ENCODE measurements at places on chromosomes 6 and 20.

DNA sequence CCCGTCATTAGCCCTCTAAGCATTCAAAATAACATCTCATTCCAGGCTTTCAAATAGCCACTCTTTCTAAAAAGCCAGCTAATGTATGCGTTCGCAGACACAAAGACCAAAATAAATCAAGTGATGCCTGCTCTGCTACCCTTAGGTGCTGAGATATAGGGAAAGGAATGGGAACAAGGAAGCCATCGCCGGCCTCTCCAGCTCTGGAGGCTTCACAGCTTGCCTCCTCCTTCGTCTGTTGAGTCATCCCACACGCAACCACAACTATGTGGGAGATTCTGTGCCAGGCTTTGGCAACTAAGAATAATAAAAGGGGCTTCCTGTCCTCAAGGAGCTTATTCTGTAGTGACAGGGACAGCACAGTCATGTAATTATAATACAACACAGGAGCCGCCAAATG is 27.3 kb upstream of the SLC22A23 start:
- DNase-seq: peak; percentile 20

DNA sequence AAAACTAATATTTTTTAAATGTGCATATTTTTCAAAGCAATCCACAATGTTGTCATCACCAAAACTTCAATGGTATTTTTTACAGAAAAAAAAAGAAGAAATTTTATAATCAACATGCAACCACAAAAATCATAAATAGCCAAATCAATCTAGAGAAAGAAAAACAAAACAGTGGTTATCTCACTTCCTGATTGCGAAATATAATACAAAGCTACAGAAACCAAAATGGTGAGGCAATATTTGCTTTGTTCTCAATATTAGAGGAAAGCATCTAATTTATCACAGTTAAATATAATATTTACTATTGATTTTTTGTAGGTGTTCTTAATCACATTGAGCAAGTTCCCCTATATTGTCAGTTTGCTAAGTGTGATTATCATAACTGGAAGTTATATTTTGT is 720.7 kb upstream of the ADGRB3 start:
- no peak for DNase-seq

GRCh38 chr6:28357036-28357435 is 7.3 kb downstream of the ZKSCAN3 start:
- no peak for DNase-seq

DNA sequence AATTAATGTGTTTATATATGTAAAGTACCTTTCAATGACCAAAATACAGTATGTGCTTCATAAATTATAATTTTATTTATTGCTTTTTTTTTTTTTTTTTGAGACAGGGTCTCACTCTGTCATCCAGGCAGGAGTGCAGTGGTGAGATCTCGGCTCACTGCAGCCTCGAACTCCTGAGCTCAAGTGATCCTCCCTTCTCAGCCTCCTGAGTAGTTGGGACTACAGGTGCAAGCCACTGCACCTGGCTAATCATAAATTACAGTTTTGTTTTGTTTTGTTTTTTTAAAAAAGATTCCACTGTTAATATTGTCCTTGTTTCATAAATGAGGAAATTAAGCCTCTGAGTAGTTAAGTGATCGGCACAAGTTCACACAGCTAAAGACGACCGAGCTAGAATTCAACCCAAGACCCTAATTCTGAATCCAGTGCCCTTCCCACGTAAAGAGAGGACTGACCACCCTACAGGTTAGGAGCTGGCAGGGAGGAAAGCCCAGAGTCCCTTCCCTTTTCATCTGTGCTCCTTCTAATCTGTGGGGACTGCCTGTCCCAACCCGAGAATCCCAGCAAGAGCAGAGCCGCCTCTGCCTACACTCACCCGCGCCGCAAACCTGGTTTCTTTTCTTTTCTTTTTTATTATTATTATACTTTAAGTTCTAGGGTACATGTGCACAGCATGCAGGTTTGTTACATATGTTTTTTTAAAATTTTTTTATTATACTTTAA is 8.5 kb upstream of the GDF5 start:
- no peak for DNase-seq

GRCh38 chr6:65055545-65055944 is 651.5 kb downstream of the EYS start:
- DNase-seq: no peak

- DNase-seq: peak; percentile 77
Measured at GRCh38 chr6:150813993-150814359, 51.5 kb upstream of the MTHFD1L start.

- no peak for DNase-seq
Measured at GRCh38 chr6:94645191-94645590, 932.1 kb upstream of the MANEA start.

GRCh38 chr20:25270829-25271251 is 23.0 kb downstream of the PYGB start:
- DNase-seq: no peak

GRCh38 chr20:284172-284571 is 6.4 kb downstream of the C20orf96 start:
- no peak for DNase-seq

GRCh38 chr6:166258854-166259276 is 49.3 kb downstream of the PRR18 start:
- no peak for DNase-seq

- DNase-seq: no peak
Measured at GRCh38 chr6:17012421-17013225, 89.2 kb upstream of the STMND1 start.

- DNase-seq: peak; percentile 46
Measured at GRCh38 chr6:82013561-82014530, 233.7 kb downstream of the IBTK start.

DNA sequence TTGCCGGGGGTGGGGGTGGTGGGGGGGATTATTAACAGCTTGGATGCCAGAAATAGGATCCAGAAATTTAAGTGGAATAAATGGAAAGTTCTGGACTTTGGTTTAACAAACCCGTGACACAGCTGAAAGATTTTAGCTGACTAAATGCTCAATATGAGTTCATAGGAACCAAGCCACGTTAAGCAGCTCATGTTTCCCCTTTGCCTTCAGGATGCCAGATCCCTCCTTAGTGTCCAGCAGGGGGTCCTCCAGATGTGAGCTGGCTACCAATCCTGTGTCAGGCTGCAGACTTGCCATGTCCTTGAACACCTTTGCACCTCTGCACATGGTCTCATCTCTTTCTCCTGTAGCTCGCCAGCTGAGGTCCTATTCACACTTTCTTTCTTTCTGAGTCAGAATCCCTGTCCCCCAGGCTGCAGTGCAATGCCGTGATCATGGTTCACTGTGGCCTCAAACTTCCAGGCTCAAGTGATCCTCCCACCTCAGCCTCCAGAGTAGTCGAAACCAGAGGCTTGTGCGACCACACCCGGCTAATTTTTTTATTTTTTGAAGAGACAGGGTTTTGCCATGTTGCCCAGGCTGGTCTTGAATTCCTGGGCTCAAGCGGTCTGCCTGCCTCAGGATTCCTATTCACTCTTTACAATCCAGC is 133.3 kb upstream of the ARMC2 start:
- no peak for DNase-seq

DNA sequence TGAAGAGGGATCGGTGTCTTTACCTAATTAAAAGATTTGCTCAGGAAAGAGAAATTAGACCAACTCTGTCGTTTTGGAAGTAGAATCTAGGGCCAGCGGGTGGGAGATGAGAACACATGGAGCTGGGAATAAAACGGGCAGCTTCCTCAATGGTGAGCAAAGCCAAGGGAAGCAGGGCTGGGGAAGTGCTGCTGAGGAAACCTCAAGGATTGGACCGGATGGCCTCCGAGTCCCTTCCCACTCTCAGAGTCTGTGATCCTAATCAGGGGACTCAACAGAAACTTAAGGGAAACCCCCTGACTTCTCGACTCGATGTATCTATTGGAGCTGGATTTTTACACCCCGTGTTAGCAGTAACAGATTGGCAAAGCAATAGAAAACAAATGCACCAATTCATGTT is 10.8 kb downstream of the GCNT2 start:
- no peak for DNase-seq

GRCh38 chr6:21332077-21332476 is 261.5 kb upstream of the SOX4 start:
- no peak for DNase-seq

GRCh38 chr6:150290429-150290828 is 78.4 kb upstream of the IYD start:
- peak; percentile 85 for DNase-seq

GRCh38 chr20:41587956-41588355 is 30.2 kb downstream of the CHD6 start:
- DNase-seq: peak; percentile 79

DNA sequence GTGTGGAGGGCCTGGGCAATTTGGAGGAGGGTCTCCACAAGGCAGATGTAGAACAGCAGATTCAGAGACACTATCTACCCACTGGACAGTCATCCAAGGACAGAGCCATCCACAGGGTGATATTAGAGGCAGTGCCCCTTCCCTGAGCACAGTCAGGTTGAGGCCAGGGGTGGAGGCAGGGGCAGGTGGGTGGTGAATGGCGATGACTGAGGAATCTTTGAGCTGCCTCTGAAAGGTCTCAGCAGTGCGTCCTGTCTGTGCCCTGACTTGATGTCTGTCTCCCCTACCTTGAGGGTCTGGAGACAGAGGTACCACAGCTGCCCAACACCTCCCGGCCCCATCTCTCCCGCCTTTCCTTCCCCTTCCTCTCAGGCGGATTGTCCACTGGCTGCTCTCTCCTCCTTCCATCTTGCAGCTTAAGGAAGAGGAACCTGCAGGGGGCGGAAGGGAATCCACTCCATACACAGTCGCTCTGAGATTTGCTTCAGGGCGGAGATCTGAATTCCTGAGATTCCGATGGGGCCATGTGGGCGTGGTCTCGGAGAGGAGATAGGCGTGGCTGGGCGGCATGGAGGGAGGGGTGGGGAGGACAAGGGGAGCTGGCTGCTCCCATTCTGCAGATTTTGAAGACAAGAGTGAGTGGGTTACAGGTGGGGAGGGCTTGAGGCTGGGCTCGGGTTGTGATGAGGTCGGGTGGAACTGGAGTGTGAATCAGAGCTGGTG is 1.7 kb downstream of the MUCL3 start:
- DNase-seq: peak; percentile 90

- DNase-seq: peak; percentile 87
Measured at GRCh38 chr6:46170357-46171289, at the start of gene ENPP5. Gene ENPP5 (minus strand): TSS chr6:46170980. CDS start chr6:46168262, 2,718 bp downstream.

- peak; percentile 88 for DNase-seq
Measured at GRCh38 chr6:54335871-54336270, 27.6 kb downstream of the TINAG start.

- DNase-seq: no peak
Measured at GRCh38 chr20:62235001-62235776, 3.1 kb upstream of the OSBPL2 start.

DNA sequence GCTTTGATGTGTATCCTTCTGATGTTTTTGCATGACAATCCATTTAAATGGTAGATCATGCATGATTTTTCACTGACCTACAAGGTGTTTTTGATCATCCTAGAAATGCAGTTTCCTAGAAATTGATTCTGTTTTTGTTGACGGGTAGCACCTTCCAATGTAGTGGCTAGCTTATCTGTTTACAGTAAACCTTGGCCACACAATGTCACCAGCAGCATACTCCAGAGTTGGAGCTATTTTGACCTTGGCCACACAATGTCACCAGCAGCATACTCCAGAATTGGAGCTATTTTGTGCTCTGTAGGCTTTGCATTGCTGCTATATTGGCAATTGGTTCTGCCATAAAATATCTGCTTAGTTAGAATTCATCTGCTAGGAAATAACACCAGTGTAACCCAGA is 74.6 kb upstream of the NAA20 start:
- no peak for DNase-seq

DNA sequence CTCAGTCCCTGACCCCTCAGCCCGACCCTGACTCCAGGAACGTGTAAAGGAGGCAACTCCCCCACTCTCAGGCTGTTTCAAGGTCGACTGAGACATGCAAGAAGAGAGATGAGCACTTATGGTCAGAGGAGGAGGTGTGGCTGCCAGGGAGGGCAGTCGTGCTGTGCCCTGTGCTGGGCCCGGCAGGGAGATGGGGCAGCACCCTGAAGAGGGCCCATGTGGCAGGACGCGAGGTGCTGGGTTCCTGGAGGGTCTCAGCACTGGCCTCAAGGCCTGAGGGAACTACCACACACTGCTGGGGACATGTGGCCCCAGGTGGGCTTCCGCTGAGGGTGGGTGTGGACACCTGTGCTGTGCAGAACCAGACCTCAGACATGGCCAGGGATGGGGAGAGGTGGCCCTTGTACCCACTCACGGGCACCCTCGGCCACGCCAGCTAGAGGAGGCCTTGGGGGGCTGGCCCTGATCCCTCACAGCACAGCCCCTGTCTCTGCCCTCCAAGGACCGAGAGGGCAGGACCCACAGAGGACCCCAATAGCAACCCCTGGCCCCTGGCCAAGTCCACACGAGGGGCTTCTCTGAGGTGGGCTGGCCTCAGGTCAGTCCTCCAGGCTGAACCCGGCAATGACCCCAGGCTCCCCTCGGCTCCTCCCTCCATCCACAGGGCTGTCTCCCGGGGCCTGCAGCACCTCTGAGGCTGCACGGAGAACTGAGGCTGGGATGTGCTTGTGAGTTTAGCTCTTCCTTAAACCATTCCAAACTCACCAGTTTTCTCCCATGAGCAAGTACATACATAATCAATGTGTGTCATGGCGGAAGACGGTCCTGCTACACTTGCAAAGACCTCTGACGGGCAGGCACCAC is 8.7 kb downstream of the SLC2A4RG start:
- DNase-seq: no peak

- DNase-seq: no peak
Measured at GRCh38 chr6:155171747-155172449, 91.9 kb upstream of the CLDN20 start.

GRCh38 chr6:64553249-64553786 is 917.7 kb downstream of the PHF3 start:
- DNase-seq: no peak

DNA sequence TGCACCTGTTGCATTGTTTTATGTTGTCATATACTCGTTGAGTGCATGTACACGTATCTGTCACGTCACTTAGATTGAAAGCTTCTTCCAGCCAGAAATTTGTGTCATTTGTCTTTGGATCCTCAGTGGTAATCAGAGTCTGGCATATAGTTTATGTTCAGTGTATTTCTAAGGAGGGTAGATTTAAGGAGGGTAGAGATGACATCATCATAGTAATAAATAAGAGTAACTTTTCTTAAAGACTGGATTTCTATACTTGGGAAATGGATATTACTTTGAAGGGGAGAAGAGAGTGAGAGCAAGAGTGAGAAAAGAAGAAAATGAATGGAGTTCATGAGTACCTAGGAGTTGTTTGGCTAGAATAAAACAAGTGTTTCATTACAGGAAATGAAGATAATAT is 255.0 kb upstream of the SASH1 start:
- no peak for DNase-seq

DNA sequence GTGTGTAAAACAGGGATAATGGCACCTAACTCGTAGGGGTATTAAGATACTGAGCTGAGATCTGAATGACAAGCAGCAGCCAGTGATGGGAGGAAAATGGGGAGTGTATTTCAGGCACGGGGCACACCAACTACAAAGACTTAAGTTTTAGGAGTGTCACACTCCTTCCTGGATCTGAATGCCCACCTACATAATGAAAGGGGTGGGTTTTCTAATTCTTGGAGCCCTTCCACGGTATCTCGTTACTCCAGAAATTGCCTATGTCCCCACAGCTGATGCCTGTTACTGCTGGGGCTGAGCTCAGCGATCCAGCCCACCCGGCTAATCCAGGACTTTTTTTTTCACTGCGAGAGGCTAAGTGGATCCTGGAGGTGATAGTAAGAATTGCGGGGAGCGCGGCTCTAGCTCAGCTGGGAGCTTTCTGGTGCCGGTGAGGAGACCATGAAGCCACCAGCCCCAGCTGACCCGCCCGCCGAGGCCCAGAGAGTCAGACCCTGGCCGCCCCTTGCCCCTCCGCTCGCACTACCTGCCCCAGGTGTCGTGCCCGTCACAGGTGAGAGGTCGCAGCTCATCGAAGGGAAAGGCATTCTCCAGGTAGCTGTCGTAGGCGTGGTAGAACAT is 727 bp downstream of the EDEM2 start:
- peak; percentile 72 for DNase-seq

GRCh38 chr20:11153819-11154218 is 480.0 kb upstream of the JAG1 start:
- no peak for DNase-seq
